ENCODE measurements at places on chromosomes 3 and 15.

DNA sequence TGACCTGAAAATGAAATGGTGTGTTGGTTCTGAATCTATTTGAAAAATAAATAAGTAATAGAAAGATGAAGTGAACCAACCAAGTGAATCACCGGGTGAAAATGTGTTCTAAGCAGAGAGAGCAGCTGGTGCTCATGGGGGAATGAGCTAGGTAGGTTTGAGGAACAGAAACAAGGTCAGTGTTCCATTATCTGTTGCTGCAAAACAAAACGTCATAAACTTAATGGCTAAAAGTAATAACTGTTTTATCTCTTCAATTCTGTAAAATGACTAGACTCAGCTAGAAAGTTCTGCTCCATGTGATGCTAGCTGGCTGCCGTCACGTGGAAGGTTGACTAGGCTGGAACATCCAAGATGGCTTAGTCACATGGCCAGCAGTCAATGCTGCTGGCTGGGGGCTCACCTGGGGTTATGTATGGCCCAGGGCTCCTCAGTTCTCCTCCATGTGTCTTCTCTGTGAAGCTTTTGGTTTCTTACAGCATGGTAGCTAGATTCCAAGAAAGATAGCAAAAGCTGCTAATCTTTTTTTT, 13.3 kb upstream of the SH3BP5 start:
- no peak for DNase-seq

- no peak for DNase-seq
Observed at GRCh38 chr15:50138391-50138790, 19.4 kb upstream of the ATP8B4 start.

DNA sequence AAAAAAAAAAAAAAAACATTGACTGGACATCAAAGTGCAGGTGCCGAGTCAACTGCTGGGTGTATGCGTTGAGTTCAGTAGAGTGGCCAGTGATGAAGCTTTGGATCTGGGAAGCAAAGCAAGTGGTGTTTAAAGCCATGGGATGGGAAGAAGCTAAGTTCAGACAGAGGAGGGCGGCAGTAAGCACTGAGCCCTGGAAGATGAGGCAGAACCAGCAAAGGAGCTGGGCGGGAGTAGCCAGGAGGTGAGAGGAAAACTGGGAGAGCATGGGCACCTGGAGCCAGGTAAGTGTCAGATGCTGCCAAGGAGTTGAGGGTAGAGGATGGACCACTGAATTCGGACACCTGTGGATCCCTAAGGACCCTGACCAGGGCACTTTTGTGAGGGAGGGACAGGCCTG, 11.4 kb upstream of the GNAI2 start:
- DNase-seq = no peak

GRCh38 chr3:114669614-114670013, 375.8 kb downstream of the TIGIT start:
- DNase-seq = no peak

GRCh38 chr3:31768479-31769125, 212.5 kb downstream of the OSBPL10 start:
- DNase-seq = peak; percentile 9

GRCh38 chr3:99186016-99186415, 284.5 kb upstream of the DCBLD2 start:
- no peak for DNase-seq

DNA sequence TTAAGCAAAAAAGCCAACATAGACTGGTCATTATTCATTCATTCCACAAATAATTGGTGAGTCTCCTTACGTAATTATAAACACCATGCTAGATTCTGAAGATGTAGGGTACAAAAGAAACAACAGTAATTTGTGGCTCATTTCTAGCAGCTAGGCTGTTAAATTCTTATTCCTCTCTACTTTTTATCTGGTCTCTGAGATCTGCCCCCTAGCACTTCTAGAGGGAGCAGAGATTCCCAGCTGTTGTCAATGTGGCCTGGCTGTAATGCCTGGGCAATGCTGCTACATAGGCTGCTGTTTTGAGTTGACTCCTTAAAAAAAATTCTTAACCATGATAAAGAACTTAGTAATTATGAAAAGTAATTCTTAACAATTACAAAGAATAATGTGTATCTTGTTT, 434.9 kb upstream of the THRB start:
- no peak for DNase-seq

- DNase-seq = no peak
Observed at GRCh38 chr15:100448481-100448880, 80.3 kb downstream of the CERS3 start.

DNA sequence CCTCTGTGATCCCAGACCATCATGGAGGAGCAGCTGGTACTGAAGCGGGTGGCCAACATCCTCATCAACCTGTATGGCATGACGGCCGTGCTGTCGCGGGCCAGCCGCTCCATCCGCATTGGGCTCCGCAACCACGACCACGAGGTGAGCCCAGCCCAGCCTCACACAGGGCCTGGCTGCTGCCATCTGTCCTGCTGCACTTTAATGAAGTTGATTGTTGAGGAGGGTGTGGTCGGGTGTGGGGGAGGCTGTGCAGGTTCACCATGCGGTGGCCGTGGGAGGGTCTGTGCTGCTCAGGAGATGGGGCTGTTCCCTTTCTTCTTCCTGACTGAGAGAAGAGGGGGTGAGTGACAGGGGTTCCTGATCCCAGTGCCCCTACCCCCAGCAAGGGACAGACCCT, 30.6 kb downstream of the ACAD9 start:
- DNase-seq = no peak

DNA sequence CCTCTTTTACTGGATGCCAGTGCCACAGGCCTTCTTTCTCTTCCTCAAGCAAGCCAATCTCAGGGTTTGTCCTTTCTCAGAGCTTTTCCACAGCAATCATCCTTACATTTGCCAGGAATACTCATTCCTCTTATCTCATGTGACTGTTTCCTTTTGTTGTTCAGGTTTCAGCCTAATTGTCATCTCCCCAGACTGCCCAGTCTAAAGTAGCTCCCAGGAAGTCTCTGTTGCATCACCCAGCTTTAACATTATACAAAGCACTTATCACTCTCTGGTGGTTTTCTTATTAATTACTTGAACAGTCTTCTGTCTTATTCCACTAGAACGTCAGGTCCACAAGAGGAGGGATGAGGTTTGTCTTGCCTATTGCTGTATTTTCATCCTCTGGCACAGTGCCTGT, 65.8 kb downstream of the CADPS start:
- DNase-seq = no peak
